ENCODE measurements at places on chromosomes 2 and 18.

- no peak for DNase-seq
Observed at GRCh38 chr18:621291-622043, 24.7 kb downstream of the CLUL1 start.

GRCh38 chr2:222594679-222595078 is 61.2 kb downstream of the FARSB start:
- DNase-seq = no peak

DNA sequence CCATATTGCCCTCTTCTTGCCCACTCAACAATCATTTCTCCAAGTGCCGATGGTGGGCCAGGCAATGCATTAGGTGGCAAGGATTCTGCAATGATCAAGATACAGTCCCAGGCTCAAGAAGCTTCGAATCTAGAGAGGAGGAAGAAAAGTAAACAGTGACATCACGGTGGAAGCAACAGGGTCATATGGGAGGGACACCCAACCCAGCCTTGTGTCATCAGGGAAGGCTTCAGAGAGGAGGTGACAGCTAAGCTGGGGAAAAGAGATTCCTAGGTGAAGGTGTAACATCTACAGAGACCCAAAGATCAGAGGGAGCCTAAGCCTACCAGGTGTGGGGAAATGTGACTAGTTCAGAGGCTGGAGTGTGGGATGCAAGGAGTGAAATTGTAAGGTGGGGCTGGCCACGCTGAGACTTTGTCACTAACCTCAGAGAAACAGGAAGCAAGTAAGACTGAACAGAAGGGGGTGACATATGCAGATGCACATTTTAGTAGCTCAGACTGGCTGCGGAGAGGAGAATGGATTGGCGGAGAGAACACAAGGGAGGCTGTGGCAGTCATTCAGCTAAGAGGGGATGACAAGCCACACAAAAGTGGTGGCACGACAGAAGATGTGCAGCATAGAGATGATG is 104.9 kb downstream of the ANKRD44 start:
- DNase-seq = no peak

- DNase-seq = no peak
Observed at GRCh38 chr2:159044804-159045286, 76.4 kb downstream of the TANC1 start.

- no peak for DNase-seq
Observed at GRCh38 chr18:72742002-72742401, 125.8 kb downstream of the NETO1 start.

DNA sequence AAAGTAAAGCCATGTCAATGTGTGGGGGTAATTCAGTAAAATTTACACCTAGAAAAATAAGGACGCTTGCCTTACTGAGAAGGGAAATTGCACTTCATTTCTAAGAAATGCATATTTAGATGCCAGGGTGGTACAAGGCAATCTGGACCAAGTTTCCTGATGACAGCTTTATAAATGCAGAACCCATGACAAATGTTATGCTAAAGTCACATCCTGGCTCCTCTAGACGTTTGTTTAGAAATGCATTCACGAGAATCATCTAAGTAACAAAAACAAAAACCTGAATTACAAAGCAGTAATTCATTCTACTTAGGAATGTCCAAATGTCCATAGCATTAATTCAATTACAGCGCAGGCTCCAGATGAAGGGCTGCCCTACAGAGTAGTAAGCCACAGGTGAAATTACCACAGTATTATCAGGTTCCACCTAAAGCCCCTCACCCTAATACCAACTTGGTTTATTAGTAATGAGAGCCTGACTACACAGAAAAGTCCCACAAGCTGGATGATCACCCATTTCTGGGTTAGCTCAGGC is 49.8 kb downstream of the REV1 start:
- no peak for DNase-seq

- DNase-seq = no peak
Observed at GRCh38 chr2:1766425-1766824, 22.1 kb upstream of the PXDN start.

DNA sequence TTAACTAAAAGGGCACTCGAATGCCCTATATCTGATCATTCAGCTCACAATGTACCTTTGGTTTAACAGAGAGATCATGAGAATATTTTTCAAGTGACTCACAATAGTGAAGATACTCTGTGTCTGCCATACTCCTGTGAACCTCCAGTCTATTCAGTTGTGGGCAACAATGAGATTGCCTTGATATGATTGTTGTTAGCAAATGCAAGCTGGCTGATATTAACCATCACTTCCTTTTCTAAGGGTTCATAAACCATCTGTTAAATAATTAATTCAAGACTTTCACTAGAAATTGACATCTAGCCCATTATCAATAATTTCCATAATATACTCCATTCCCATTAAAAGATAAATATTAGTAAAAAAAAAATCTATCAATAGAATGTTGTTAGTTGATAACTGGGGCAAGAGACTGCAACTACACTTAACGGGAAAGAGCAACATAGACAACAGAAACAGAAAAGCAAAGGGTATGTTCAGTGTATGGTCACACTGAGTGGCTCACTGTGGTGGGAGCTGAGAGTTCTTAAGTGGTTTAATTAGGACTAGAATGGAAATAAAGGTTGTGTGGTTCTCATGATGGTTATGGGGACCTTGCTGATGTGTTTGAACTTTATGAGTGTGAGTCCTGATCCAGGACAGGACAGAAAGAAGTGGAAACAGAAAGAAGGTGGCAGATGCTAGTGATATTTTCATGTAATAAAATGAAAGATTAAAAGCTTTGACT is 11.9 kb downstream of the IL18RAP start:
- no peak for DNase-seq

DNA sequence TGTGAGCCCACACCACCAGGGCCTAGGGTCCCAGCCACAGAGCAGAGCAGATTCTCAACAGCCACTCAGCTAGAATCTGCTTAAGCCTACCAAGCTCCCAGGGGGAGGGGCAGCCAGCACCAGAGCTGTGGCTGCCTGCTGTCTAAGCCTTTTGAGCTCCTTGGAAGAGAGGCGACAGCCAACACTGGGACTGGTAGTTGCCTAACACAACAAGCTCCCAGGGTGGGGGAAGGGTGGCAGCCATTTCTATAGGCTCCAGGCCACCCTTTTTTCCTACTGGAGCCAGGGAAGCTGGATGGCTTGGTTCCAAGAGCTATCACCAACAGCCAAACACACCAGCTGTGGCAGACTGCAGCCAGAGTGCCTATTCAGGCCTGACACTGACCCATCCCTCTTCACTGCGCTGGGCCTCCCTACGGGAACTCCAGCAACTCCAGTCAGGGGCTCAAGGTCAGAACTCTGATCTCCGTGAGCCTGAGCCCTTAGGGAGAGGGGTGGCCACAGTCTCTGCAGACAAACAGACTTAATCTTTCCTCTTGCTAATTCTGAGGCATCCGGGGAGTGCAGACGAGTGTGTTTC is 1824.3 kb upstream of the CELF4 start:
- no peak for DNase-seq

- DNase-seq = peak; percentile 55
Observed at GRCh38 chr2:126656431-126657147, 631 bp downstream of the GYPC start.

GRCh38 chr2:113179446-113180045 is 5.8 kb downstream of the PSD4 start:
- no peak for DNase-seq

DNA sequence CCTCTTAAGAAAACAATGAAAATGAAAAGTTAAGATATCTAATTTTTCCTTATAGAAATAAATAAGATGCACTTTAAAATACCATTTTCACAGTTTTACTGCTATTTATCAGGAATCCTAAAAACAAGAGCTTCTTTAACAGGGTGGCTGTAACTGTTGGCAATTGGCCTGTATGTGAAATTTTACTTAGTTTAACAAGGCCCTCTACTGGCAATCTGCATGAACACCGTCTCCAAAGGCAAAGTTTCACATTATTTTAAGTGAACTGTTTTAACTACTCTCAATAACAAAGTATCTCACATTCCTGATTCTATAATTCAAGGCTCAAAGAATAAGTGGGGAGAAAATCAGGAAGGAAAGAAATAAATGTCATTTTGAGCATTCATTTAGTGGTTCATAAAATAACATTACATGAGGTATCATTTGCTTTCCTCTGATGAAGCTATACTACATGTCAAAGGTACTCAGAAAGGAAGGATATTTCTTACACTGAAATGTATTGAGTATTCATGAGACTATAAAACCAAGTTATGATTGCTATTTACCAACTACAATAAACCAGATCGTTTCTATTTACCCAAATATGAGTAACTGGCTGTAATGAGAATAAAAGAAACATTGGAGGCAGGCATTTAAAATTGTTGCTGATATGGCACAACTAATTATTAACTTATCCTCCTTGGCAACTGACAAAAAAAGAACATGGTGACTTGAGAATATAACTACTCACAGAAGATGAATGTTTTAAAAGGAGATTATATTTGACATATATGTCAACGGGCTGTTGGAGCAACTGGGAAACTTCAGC is 7.0 kb downstream of the NCKAP5 start:
- DNase-seq = no peak

GRCh38 chr2:144707736-144708326 is 187.9 kb upstream of the ZEB2 start:
- DNase-seq = no peak

DNA sequence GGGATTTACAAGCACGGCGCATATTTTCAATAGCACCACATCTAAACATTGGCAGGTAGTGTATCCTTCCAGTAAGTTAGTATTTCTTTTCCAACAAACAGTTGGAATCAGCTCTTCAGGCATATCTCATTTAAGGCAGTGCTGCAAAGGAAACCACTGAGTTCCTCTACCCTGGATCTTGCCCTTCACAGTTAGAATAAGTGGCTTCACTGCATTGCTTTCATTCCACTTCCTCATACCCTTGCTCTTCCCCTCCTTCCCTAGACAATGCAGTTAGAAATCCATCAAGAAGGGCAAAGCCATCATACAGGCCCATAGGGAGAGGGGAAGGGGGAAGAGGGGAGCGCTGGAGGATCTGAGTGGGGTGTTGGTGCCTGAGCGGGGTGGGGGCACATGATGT is 173.7 kb downstream of the FBXO15 start:
- DNase-seq = no peak

DNA sequence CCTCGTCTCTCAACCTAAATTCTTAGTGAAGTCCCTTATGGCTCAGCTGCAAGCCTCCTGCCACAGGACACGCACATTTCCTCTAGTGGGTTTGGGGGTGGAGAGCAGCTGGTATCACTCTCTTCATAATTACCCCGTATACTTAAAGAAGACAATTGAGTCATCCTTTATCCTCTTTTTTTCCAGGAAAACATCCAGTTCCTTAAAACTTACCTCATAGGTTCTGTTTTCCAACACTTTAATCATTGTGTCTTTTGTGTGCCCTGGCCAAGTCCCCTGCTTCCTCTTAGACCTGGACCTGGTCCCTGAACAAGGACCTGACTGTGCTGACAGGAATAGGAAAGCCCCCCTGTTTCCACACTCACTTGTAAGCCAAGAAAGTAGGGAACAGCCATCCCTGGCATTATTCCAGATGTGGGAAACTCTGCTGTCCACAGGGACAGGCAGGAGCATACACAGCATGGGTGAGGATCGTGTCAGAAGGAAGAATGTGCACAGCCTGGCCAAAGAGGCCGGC is 42.3 kb upstream of the MYO1B start:
- no peak for DNase-seq

- DNase-seq = no peak
Observed at GRCh38 chr2:70514612-70515055, 39.0 kb downstream of the TGFA start.

DNA sequence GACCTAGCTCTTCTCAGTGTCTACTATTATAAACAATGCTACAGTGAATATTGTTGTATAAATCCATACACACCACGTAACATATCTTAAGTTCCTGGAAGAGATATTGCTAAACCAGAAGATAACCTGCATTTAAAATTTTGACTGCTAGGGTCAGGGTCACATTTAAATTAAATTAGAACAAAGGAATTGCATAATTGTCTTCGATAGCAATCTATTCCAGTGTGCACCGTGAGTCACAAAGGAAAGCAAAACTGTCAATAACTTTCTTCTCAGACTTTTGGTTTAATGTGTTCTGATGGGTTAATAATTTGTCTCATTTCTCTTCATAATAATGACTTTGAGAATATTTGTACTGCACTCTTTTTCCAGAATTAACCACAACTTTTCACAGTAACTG is 4.2 kb downstream of the GEN1 start:
- DNase-seq = no peak

DNA sequence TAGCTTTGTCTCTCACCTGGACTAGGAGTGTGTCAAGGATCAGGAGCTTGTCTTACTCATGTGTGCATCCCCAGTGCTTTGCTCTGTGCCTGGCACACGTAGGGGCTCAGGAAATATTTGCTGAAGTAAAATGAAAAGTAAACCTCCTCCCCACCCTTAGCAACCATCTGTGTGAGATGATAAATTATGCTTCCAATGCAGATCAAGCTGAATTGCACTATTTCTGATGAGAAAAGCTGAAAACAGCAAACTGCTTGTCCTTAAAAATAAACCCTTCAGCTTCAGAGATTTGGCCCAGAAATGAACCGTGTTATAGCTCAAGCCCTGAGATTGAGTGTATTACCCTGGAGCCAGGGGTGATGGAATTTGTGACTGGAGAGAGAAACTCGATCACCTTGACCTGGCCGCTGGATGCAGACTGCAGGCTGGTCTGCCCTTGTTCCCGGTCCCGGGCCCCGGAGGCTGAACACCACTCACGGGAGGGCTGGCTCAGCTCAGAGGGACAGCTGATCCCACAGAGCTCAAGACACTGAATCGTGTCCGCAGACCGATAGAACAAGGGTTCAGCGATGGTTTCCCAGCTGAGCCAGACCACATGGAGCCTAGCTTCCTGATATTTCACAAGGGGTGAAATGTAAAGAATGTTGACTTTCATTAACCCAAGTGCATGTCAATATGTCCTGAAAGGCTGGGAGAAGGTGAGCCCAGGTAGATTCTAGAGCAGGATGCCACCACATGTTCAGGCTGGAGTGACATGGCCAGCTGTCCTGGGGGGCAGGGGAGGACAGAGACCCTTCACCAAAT is 50.5 kb downstream of the DDX1 start:
- DNase-seq = no peak

DNA sequence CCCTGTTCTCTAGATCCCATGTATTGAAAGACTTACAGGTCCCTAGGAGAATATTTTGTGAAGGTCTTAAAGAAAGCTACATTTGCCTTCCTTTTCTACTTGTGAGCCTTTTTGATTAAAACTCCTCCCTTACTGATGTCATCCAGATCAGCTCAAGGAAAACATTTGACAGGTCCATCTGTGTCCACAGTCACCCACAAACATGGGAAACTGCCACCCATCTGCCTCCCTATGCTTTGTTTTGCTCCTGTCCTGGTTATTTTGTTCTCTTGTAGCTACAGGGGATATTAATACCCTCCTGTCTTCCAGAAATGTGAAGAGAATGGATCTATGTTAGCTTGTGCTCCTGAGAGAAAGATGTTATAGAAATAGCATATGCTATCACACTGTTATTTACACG is 203.6 kb upstream of the GALNT5 start:
- no peak for DNase-seq

GRCh38 chr2:58266211-58266610 is 25.1 kb upstream of the FANCL start:
- DNase-seq = no peak

DNA sequence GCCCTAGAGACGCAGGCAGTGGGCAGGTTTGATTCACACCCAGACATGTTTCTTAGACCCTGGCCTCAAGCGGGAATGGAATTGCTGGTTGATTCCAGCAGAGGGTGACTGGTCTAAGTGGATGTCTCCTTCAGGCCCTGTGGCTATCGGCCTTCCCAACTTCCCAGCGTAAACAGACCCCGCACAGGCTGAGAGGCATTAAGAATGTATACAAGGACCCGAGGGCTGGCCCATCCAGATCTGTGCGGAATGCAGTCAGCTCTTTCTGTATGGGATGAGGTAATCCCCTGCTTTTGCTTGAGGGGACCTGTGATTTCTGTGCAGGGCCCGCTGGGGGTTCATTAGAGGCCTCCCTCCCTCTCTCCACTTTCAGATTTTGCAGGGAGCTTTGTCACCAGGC is 6.5 kb downstream of the ACKR3 start:
- no peak for DNase-seq

- peak; percentile 27 for DNase-seq
Observed at GRCh38 chr2:233240897-233241296, 10.6 kb upstream of the ATG16L1 start.

Data from GM12892 (cell line).